ENCODE measurements at places on chromosomes 12 and 14.

DNA sequence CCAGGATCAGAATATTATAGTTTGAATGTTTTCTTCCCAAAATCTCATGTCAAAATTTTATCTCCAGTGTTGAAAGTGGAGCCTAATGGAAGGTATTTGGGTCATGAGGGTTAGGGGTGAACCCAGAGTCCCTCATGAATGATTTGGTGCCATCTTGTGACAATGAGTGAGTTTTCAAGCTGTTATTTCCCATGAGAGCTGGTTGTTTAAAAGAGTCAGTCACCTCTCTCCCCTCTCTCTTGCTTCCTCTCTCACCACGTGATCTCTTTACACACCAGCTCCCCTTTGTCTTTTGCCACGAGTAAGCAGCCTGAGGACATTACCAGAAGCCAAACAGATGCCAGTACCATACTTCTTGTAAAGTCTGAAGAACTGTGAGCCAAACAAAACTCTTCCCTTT is 561.6 kb downstream of the RERGL start:
- DNase-seq: no peak

DNA sequence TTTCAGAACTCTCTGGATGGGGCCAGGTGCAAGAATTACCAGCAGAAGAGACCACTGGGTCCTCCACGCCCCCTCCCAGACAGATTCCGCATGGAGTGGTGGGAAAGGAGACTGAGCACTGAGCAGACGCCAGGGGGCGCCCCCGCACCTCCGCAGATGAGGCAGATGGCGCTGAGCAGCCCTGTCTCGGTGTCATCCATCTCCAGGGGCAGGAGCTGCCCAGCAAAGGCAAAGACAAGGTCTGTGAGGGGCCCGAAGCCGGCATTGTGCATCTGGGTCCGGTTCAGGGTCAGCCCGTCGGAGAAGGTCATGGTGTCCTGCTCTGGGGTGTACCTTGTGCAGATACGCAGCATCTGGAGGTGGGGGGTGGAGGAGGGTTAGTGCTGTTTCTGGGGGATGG is 6.3 kb upstream of the ITGB7 start:
- peak; percentile 92 for DNase-seq

DNA sequence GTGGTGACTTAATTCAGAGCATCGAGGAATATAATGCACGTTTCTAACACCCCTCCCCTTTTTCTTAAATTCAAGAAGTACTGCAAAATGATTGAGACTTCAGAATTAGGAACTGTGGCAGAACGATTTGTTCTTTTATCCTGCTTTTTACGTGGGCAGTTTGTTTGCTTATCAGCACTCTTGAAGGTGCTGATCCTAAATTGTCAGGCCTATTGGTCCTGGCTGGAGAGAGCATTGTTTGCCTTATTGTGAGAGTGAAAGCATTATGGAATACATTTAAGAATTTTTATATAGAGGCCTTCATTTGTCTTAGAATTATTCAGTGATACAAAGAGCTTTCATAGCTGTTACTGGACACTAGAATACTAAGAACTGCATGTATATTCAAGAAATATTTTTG is 59.1 kb downstream of the TMTC2 start:
- no peak for DNase-seq

GRCh38 chr14:54221432-54221803 is 175.4 kb upstream of the CDKN3 start:
- DNase-seq: no peak

DNA sequence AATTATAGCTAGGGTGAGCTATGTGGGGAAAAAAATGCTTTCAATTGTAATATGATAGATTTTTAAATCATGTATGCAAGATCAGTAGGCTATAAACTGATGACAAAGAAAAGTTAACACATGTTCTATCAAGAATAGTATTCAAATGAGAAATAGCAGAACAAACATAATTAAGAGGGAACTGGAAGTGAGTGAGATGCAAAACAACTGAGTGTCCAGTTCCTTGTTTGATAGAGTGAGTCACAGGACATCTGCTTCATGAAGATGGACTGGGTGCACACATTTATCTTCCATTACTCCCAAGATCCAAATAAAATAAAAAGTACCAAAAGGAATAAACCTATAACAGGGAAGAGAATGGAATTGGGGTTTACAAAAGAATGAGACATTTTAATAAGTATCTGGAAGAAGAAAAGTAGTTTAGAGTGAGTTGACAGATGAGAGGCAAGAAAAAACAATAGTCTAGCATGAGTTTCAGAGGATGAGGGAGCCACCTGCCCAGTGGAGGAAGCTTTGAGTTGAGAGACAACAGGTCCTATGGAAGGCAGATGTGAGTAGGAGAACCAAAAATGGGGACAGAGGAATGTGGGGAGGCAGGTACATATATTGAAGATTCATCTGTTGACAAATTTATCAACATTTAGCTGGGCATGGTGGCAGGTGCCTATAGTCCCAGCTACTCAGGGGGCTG is 178.1 kb upstream of the ARHGAP5 start:
- DNase-seq: no peak

- DNase-seq: peak; percentile 41
Measured at GRCh38 chr14:49173765-49174373, 412.3 kb downstream of the RPS29 start.

DNA sequence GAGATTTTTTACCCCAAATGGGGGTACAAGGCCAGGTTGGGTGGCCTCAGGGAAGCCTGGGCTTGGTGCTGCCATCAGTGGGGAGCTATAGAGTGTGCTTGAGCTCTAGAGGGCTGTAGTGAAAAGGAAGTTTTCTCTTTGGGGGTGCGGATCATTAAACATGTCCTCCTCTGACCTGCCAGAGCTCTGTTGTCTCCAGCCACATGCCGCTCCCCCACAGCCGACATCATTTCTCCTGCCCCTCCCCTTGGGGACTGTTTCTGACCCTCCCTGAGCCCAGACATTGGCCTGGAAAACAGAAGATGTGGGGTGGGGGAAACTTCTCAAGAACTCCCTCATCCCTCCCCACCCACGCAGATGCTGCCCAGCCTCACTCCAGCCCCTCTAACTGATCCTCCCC is 25.3 kb downstream of the DTX1 start:
- DNase-seq: no peak

GRCh38 chr12:83537428-83538053 is 850.8 kb downstream of the TMTC2 start:
- no peak for DNase-seq
